ENCODE measurements at places on chromosomes 12 and 14.

GRCh38 chr12:102201436-102202061, 3.9 kb upstream of the PMCH start:
- DNase-seq = no peak

- DNase-seq = no peak
Measured at GRCh38 chr14:80477388-80478160, 266.3 kb upstream of the DIO2 start.

GRCh38 chr12:115325858-115326257, 641.9 kb upstream of the TBX3 start:
- no peak for DNase-seq

DNA sequence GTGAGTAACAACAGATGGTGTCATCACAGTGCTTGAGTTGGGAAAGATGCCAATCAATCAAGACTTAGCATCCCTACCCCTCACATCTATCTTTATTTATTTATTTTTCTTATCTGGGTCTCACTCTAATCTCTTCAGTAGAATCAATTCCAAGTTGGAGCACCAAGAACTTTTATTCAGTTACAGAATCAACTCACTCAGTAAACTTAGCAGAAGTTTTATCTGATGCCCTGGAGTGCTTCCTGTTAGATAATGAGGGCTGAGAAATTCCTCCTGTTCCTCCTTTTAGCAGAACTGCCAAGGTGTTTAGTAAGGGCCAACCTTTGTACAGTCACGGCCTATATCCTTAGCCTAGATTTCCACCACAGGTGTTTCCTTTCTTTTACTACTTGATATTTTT, 11.3 kb upstream of the SLC5A8 start:
- no peak for DNase-seq

GRCh38 chr14:102604183-102604582, 11.7 kb downstream of the RCOR1 start:
- DNase-seq = no peak

DNA sequence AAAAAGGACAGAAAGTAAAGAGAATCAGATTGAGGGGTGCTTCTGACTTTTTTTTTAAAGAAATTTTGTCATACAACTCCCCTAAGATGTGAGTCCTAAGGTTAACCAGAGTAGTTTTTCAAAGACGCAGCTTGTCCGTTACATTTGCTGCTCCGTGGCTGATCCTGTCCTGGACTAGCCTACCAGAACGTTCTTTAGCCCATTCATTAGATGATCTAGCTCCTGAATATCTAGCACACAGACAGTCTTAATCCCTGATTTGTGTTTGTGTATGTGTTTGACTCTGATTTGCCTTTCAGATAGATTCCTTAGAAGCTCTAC, 60.3 kb downstream of the SAMD4A start:
- no peak for DNase-seq

GRCh38 chr12:43069768-43070221, 480.2 kb upstream of the PRICKLE1 start:
- no peak for DNase-seq

- DNase-seq = no peak
Measured at GRCh38 chr14:100896369-100897060, 7.0 kb downstream of the RTL1 start.

DNA sequence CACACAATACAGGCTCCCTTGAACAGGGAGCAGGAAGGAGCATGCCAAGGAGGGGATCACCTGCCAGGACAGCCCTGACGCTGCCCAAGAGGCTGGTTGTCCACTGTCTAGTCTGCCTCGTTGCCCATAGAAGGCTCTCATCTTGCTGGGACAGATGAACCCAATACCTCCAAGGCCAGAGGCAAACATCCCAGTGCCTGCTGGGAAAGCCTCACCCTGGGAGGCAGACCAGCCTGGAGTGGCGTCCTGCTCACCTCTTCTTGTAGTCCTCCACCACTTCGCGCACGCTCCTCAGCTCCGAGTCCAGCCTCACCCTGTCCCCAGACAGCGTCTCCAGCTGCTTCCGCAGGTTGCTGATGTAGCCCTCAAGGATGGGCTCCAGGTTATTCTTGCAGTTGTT, 2.4 kb downstream of the KRT73 start:
- DNase-seq = no peak

DNA sequence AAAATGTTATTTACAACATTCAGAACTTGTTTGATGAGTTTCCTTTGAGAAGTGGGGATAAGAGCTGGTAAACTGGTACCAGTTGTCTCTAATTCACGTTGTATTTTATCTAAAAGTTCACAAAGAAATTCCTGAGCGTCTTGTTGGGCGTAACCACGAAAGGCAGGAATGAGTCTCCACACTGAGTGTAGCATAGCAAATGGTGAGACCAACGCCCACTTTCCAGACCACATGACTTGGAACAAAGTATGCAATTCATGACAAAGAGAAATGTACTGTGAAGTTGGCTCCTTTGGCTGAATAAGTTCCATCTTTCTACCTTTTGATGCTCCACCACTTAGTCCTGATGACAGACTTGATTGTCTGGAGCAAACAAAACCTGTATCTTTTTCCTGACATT, 18.4 kb downstream of the USP44 start:
- no peak for DNase-seq

- no peak for DNase-seq
Measured at GRCh38 chr14:49306152-49306751, 279.9 kb downstream of the RPS29 start.

GRCh38 chr12:19757317-19757877, 318.1 kb downstream of the AEBP2 start:
- no peak for DNase-seq

DNA sequence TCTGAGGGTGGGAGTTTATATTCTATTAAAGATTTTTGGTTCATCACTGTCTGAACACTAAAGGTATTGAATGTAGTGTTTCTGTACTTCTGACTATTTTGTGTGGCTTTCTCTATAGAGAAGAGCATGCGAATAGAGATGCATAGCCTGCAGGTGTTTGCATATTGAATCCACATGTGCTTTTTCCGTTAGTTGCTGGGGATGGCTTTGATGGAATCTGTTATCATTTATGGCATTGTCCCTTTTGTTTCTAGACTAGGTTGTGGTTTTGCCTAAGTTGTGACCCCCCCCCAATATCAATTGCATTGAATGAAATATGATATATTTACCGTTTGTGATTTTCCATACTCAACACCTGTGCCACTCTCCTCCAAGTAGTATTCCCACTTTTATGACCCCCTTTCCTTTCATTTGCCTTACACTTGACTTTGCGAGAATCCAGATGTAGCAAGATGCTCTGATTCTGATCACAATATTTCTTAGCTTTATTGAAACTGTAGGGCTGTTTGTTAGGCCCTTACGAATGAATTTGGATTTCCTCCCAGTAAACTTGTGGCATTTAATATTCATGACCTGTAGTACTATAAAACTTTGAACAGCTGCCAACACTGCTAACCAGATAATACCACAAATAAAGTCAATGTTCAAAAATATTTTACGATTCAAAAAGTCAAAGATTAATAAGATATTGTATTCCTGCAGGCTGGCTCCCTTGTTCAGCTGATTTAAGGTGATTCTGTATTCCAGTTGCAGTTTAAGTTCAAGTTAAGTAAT, 176.4 kb downstream of the TMTC2 start:
- DNase-seq = no peak

GRCh38 chr14:61661471-61662400, 33.6 kb upstream of the HIF1A start:
- DNase-seq = no peak

- no peak for DNase-seq
Measured at GRCh38 chr12:32997471-32997870, 100.9 kb upstream of the PKP2 start.

Data from stimulated activated naive CD4-positive, alpha-beta T cell treated with Interleukin-2 at 50 U/mL for 16 hours (primary cell).